Naive B cell (primary cell): ENCODE measurements at places on chromosomes 11 and 22.

DNA sequence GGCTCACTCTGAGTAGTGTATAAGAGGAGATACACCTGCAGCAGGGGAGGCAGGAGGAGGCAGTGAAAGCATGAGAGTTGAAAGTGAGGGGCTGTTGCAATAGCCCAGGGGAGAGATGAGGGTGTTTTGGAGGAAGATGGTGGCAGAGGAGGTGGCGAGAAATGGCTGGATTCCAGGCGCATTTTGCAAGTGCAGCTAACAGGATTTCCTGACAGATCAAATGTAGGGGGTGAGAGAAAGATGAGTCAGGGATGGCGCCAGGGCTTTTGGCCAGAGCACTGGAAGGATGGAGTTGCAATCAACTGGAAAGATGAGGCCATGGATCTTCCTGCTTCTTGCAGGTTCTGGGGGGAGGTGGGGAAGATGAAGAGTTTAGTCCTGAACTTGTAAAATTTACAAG is 16.8 kb upstream of the TSPAN18 start:
- no peak for DNase-seq
- no peaks in the 10 kb centered on the region for H3K4me1 ChIP-seq
- H3K27me3 ChIP-seq: peaks cover 69% of the 10 kb centered on the region
- H3K4me3 ChIP-seq: no peak overlapping the region
- H3K36me3 ChIP-seq: peaks cover 8% of the 10 kb centered on the region

GRCh38 chr11:100469835-100470234 is 217.3 kb upstream of the ARHGAP42 start:
- H3K4me3 ChIP-seq: no peak overlapping the region
- H3K36me3 ChIP-seq: no peaks in the 10 kb centered on the region
- no peak overlapping the region for H3K27ac ChIP-seq
- H3K4me1 ChIP-seq: no peaks in the 10 kb centered on the region

GRCh38 chr11:27209562-27210005 is 153.4 kb downstream of the CCDC34 start:
- DNase-seq: no peak
- H3K4me3 ChIP-seq: no peak overlapping the region
- H3K27me3 ChIP-seq: no peaks in the 10 kb centered on the region
- no peak overlapping the region for H3K27ac ChIP-seq
- no peaks in the 10 kb centered on the region for H3K36me3 ChIP-seq

GRCh38 chr11:66692871-66693331 is 15.2 kb upstream of the RBM4B start:
- no peak for DNase-seq
- no peak overlapping the region for H3K27ac ChIP-seq
- H3K36me3 ChIP-seq: no peaks in the 10 kb centered on the region
- H3K27me3 ChIP-seq: no peaks in the 10 kb centered on the region

DNA sequence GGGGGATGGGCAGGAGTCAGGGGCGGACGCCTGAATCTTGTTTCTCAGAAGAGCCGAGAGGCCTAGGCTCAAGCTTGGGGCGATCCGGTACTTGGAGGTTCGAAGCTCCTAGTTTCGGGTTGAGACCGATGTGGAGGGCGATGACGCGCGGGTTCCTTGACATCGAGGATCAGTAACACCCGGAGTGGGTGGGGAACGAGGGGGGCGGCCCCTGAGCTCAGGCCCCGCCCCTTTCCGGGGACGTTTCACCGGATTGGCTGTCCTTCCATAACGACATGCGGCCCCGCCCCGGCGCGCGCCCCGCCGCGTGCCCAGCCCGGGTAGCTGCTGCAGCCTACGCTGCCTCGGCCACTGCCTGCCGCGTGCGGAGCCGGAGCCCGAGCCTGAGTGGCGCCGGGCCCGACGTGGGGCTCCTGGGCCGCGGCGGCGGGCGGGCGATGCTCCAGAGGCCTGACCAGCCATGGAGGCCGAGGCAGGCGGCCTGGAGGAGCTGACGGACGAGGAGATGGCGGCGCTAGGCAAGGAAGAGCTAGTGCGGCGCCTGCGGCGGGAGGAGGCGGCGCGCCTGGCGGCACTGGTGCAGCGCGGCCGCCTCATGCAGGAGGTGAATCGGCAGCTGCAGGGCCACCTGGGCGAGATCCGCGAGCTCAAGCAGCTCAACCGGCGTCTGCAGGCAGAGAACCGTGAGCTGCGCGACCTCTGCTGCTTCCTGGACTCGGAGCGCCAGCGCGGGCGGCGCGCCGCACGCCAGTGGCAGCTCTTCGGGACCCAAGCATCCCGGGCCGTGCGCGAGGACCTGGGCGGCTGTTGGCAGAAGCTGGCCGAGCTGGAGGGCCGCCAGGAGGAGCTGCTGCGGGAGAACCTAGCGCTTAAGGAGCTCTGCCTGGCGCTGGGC is at the start of gene CCDC85B:
TSS of gene CCDC85B (plus strand) at position 350 of the 895 bp plus-strand sequence. CDS start at position 461, 111 bp downstream.
- H3K27ac ChIP-seq: peak within 1 kb of the TSS; percentile 96
- no peaks in the 10 kb centered on the region for H3K27me3 ChIP-seq
- H3K4me1 ChIP-seq: peaks cover 51% of the 10 kb centered on the region
- no peaks in the 10 kb centered on the region for H3K36me3 ChIP-seq
- peak; percentile 98 for DNase-seq
- peak within 1 kb of the TSS; percentile 95 for H3K4me3 ChIP-seq
